ENCODE measurements at places on chromosomes 5 and 9. TPM values are rescaled to one million over a fixed set of nuclear protein-coding genes. Genes with fewer than 3 reads are reported as not detected.

DNA sequence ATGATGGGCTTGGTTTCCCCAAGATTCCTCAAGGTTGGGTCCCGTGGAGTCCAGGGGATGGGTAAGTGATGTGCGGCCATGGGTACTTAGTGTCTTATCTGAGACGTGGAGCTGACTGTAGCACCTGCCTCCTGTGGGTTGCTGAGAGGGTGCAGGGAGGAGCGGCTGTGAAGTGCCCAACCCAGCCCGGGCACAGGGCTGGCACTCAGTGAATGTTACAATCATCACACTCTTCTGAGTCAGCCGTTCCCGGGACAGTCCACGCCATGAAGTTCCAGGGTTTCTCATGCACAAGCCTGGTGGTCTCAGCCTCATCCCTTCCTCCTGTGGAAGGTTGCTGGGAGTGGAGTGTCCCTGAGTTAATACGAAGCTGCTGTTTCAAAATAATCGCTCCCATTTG lies 29.1 kb downstream of the NTNG2 start:
- no peak overlapping the region for H3K27ac ChIP-seq
- H3K27me3 ChIP-seq: peaks cover 30% of the 10 kb centered on the region
- no peaks in the 10 kb centered on the region for H3K36me3 ChIP-seq
- no peak overlapping the region for H3K4me3 ChIP-seq

DNA sequence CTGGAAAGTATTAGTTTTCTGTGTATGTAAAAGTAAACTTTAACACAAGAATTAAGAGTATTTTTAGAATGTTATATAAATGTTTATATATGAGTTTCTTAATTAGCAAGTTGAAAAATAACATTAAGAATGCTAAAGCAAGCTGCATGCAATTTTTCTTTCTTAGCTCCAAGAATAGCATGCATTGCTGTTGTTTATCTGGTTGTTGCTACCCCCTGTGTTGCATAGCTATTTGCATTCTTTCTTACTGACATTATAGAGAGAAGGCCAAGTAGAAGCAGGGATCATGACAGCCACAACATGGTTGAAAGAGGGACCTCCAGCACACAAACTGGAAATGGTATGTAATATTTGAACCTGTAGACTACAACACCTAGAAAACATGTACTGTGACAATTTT lies 94.8 kb downstream of the ERCC6L2 start:
- H3K4me1 ChIP-seq: peaks cover 13% of the 10 kb centered on the region
- peaks cover 11% of the 10 kb centered on the region for H3K36me3 ChIP-seq
- H3K27ac ChIP-seq: no peak overlapping the region
- no peak for DNase-seq
- no peaks in the 10 kb centered on the region for H3K27me3 ChIP-seq
- no peak overlapping the region for H3K4me3 ChIP-seq

DNA sequence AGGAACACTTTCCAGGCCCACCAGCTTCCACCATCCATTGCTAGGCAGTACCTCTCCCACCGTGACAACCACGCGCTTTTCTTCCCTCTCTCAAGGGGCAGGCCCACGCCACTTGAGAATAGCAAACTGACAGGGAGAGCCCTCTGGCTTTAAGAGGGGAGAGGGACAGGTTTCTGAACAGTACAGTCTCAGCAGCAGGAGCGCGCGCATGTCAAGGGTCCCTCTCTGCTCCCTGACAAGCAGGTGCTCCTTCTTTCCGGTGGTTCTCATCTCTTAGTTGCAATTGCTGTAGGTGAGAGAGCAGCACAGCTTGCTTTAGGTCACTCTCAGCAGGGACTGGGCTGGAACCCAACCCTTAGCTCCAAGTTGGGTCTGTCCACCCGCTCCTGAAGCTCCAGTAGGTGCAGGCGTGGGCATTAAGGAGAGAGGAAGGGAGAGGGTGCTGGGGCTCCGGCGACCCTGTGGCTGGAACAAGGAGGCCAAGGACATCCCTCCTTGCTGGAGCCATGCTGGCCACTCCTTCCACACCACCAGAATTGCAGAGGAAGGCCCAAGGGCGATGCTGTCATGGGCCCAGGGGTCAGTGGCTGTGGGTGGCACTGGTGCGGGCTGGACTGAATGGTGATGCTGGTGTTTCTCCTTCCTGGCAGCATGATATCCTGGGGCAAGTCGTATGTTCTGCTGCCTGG lies 9.0 kb upstream of the PHF2 start:
- DNase-seq: peak; percentile 63
- peak overlapping the region; percentile 95 for H3K27ac ChIP-seq
- peak overlapping the region; percentile 52 for H3K4me3 ChIP-seq
- H3K4me1 ChIP-seq: no peaks in the 10 kb centered on the region
- peaks cover 29% of the 10 kb centered on the region for H3K36me3 ChIP-seq
- H3K27me3 ChIP-seq: no peaks in the 10 kb centered on the region

- no peak overlapping the region for H3K4me3 ChIP-seq
- DNase-seq: no peak
- no peaks in the 10 kb centered on the region for H3K36me3 ChIP-seq
- no peaks in the 10 kb centered on the region for H3K27me3 ChIP-seq
- H3K4me1 ChIP-seq: no peaks in the 10 kb centered on the region
Observed at GRCh38 chr9:9945966-9946365, 666.8 kb downstream of the PTPRD start.

DNA sequence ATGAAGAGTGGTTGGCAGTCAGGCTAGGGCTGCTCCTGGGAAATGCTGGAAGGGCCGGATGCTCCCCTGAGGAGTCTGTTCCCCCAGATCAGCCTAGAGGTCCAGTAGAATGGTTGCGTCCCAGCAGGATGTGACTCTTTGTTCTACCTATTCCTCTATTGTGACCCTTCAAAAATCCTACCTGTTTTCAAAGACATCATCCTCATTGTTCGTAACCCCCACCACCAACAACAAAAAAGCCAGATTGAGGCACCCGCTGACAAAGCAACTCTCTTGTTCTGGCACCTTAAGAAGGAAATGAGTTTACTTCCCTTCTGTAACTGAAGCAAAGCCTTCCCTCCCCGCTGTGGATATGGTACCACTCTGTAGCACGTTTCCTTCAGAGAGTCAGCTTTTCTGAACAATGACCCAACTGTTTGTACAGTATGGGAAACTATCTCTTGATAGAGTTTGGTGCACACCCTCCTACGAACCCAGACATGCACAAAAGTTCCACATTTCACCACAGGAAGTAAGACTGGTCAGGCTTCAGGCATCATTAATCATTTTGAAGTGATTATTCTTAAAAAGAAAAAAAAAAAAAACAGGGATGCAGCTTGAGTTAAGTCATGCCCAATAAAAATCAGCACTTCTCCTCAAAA lies 207.2 kb downstream of the ENC1 start:
- no peak overlapping the region for H3K27ac ChIP-seq
- H3K36me3 ChIP-seq: no peaks in the 10 kb centered on the region
- no peaks in the 10 kb centered on the region for H3K27me3 ChIP-seq
- H3K4me1 ChIP-seq: no peaks in the 10 kb centered on the region

- H3K4me1 ChIP-seq: no peaks in the 10 kb centered on the region
- H3K36me3 ChIP-seq: no peaks in the 10 kb centered on the region
- no peak for DNase-seq
- no peak overlapping the region for H3K4me3 ChIP-seq
Observed at GRCh38 chr5:56729488-56729887, 85.9 kb upstream of the MAP3K1 start.

- peaks cover 64% of the 10 kb centered on the region for H3K27me3 ChIP-seq
- no peaks in the 10 kb centered on the region for H3K36me3 ChIP-seq
- no peak overlapping the region for H3K4me3 ChIP-seq
- peaks cover 17% of the 10 kb centered on the region for H3K4me1 ChIP-seq
- no peak for DNase-seq
Observed at GRCh38 chr9:124005029-124005771, 6.4 kb upstream of the LHX2 start.

DNA sequence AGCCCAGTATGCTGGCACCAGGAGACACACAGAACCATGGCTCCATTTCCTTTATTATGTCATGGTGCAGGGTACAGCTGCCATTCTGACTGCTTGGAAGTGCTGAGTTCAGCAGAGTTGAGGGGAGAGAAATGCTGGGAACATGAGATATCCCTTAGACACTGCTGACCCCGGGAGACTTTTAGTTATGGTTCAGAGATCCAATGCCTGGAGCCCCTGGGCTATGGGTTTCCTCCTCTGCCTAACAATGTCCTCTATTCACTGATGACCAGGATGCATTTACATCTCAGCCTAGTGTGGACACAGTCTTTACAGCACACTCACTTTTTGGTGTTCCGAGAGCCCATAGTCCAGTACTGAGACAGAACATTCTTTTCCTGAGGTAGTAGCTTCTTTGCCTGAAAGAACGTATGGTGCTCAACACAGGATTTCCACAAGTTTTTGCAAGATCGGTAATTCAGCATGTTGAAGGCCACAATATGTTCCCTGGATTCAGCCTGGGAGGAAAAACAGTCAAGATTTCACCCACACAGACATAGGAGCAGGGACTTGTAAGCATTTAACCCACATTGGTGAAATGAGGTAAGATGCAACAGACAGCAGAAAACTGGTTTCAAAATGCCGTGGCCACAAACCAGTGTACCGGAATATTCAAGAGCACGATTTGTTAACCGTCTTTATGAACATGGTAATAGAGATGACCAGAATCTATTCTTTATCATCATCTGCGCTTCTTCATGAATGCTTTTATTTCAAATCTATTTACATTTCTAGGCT lies 71.3 kb downstream of the PTPN3 start:
- no peak for DNase-seq
- no peaks in the 10 kb centered on the region for H3K4me1 ChIP-seq
- H3K27me3 ChIP-seq: no peaks in the 10 kb centered on the region
- H3K4me3 ChIP-seq: no peak overlapping the region
- H3K36me3 ChIP-seq: no peaks in the 10 kb centered on the region

GRCh38 chr5:31477516-31477915 lies 54.4 kb downstream of the DROSHA start:
- DNase-seq: no peak
- H3K4me3 ChIP-seq: no peak overlapping the region
- no peaks in the 10 kb centered on the region for H3K4me1 ChIP-seq
- H3K36me3 ChIP-seq: peaks cover 14% of the 10 kb centered on the region
- H3K27me3 ChIP-seq: no peaks in the 10 kb centered on the region

DNA sequence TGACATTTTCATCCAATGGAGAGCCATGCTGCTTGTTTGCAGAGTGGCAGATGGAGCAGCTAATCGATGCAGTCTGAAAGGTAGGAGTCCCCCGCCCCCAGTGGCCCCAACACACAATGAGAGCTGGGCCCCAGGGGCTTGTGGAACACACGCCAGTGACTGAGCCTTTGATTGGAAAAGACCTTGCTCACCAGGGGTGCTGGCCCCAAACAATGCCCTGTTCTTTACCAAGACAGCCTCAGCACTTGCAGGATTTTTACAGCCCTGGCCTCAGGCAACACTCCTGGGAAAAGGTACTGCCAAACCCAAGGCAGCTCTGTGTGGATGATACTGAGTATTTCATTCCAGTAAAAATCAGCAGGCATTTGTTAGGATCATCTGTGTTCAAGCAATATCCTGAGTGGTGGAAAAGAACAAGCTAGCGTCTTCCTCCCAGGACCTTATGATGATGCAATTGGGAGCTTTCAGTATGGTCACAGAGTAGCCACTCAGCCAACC lies 276.8 kb upstream of the CLINT1 start:
- H3K4me3 ChIP-seq: no peak overlapping the region
- no peak overlapping the region for H3K27ac ChIP-seq
- no peak for DNase-seq
- H3K36me3 ChIP-seq: no peaks in the 10 kb centered on the region
- no peaks in the 10 kb centered on the region for H3K4me1 ChIP-seq
- H3K27me3 ChIP-seq: no peaks in the 10 kb centered on the region

ENTPD2 gene
- polyA plus RNA-seq: 6.4 TPM

- H3K36me3 ChIP-seq: no peaks in the 10 kb centered on the region
- H3K27me3 ChIP-seq: no peaks in the 10 kb centered on the region
- H3K4me1 ChIP-seq: no peaks in the 10 kb centered on the region
Observed at GRCh38 chr5:15926586-15926985, 253.0 kb downstream of the MARCHF11 start.

- H3K36me3 ChIP-seq: no peaks in the 10 kb centered on the region
- H3K4me3 ChIP-seq: no peak overlapping the region
- no peaks in the 10 kb centered on the region for H3K27me3 ChIP-seq
- no peak for DNase-seq
Observed at GRCh38 chr5:163193886-163194285, 243.5 kb upstream of the CCNG1 start.

- H3K27ac ChIP-seq: peak overlapping the region; percentile 8
- no peaks in the 10 kb centered on the region for H3K27me3 ChIP-seq
Observed at GRCh38 chr5:139895046-139895445, 99.4 kb downstream of the PSD2 start.

PCDHGA6 gene
- not detected for polyA plus RNA-seq

SPINK13 gene
- 0.45 TPM for polyA plus RNA-seq

DNA sequence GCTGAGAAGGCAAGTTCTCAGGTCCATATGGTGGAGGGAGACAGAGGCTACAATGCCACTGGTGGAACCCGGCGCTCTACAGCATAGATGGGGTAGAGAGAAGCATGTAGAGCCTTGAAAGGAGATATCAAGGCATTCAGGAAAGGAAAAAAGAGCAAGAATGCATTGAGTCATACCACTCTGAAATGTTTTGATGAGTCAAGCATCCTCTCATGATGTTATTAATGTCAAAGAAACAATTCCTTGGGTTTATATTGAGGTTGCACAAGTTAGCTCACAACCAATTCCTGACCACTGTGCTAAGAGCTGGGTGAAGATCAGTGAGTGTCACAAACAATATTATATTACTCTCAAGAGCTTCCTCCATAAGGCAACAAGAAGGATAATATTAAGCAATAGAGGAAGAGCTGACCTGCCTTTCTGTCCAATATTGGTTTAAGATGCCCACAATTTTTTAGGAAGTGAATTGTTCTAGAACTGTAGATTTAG lies 178.0 kb downstream of the RFK start:
- peaks cover 20% of the 10 kb centered on the region for H3K4me1 ChIP-seq
- H3K36me3 ChIP-seq: no peaks in the 10 kb centered on the region
- no peak for DNase-seq
- H3K27ac ChIP-seq: peak overlapping the region; percentile 38

DNA sequence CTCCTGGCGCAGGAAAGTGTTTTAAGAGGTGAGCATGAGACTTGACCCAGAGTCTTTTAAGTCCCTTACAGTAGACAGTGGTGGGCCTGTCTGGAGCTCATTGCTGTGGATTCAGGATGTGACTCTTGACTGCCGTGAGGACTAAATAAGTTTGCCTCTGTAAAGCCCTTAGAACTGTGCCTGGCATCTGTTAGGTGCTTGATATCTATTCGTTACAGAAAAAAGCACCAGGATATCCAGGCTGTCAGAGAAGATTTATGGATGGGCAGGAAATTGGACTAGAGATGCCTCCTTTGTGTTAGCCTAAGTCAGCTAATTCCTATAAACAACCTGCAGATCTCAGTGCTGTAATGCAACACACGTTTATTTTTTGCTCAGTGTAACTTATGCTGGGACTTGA lies 12.6 kb downstream of the ERGIC1 start:
- H3K4me3 ChIP-seq: no peak overlapping the region
- H3K27me3 ChIP-seq: no peaks in the 10 kb centered on the region
- peak overlapping the region; percentile 37 for H3K27ac ChIP-seq
- no peak for DNase-seq

SYK gene
- polyA plus RNA-seq: 29.4 TPM

FAM13B gene
- 9.0 TPM for polyA plus RNA-seq

- H3K36me3 ChIP-seq: no peaks in the 10 kb centered on the region
- no peaks in the 10 kb centered on the region for H3K27me3 ChIP-seq
- no peak for DNase-seq
- no peak overlapping the region for H3K4me3 ChIP-seq
- no peaks in the 10 kb centered on the region for H3K4me1 ChIP-seq
Observed at GRCh38 chr5:23612701-23613100, 105.3 kb downstream of the PRDM9 start.
